ENCODE measurements at places on chromosomes 7 and 10.

GRCh38 chr10:17120694-17121093 lies 8.9 kb downstream of the CUBN start:
- DNase-seq, result no peak

DNA sequence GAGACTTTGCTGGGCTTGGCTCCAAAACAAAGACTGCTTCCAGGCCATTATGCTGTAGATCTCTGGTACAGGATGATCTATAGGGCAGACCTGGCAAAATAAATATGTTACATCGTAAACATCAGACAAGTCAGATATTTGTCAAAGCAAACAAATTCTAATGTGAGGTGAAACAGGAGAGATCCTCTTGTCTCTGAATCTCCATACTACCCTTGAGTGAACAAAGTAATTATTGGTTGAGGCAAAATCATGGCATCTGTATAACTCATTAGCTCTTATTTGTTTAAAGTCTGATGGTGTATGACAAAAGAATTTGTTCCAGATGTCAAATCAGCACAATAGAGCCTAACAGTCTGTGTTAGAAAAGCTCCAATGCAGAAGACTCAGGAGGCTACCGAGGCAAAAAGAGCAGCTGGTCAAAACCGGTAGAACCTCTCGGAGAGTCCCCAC lies 1291.5 kb downstream of the TYW1 start:
- DNase-seq, result no peak

DNA sequence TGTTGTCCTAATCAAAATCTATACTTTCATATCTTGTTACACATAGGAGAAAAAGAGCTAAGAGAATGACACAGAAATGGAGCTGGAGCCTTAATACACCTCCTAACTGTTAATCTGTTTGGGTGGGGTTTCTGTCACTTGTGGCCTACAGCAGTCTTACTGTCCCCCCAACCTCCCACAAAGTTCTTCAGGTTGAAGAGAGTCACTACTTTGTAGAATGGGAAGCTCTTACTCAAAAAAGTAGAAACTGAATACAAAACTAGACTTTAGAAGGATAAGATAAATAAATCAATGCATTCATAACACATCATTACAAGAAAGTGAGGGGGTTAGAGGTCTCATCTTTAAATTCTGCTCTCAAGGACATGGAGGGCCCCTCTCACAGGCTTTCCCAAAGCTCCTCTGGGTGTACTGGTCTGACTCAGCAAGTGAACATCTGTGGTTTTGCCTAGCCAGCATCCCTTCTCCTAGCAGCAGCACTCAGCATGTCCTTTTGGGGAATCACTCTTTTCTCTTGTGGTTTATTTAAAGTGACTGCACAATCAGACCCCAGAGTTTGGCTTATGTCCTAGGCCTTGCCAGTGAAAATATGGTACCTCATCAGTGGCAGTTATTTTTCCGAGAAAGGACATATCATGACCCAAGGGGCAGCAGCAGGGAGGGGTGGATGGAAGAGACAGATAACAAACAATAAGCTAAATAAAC lies 2.0 kb upstream of the BLVRA start:
- DNase-seq, result peak; percentile 92

- DNase-seq, result no peak
These were observed 84.5 kb upstream of the FAM20C start for GRCh38 chr7:107907-108306.

DNA sequence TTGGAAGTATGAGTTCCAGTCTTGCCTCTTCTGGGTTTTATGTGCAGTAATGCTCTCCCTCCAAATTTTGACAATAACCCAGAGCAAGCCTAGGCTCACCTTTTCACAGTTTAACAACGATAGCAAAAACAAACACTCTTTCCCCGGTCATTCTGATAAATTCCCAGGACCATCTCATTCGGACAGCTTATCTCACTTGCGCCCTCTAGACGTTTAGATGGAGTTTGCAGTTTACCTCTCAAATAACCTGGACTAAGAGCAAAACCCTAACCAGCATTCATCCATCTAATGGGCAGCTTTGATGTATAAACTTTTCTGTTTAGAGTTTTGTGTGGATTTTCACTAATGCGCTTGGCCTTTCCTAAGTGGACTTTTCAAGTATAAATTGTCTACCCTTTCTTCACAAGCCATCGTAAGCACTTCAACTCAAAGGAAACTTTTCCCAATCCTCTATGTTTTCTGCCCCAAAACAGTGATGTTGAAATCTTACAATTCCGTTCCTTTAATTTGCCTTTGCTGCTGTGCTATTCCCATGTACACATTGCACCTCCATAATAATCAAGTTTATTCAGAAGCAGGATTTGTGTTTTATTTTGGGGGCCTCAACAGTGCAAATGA lies 114.9 kb downstream of the HDAC9 start:
- DNase-seq, result peak; percentile 41

DNA sequence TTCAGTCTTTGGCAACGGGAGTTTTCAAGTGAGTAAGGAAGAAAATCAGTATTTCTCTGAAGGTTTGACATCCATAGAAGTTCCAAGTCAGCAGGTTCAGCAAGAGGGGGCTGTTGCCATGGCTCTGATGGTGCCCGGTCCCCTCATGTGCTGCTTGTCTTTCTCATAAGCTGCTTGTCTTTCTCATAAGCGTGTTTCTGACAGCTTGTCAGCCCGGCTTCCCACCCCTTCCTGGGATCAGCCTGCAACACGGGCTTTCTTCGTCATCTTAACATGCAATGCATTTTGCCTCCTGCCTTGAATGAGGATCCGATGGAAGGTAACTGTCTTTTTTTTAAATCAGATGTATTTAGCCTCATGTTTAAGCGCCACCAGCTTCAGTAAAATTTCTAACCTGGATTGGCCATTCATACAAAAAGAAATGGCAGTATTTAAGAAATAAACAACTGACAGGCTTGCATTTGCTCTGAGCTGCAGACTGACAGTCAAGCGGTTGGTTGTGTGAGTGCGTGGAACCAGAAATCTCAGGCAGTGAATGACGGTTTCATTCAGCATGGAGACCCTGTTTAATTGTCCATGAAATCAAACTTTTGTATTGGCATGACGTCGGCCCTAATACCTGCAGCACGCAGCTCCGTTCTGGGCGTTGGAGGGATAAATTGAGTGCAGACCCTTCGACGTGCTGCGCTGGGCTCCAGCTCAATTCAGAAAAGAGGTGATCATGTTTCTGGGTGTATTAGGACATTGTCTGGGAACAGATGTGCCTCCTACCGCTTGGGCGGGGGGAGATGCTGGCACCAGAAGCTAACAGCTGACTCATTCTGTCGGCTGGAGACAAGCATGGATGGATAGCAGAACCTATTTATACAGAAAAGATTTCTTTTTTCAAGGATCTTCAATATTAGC lies 454.7 kb upstream of the FOXK1 start:
- DNase-seq, result peak; percentile 65

GRCh38 chr7:16084370-16084769 lies 337.0 kb downstream of the CRPPA start:
- no peak for DNase-seq

GRCh38 chr7:45585628-45586027 lies 11.5 kb downstream of the ADCY1 start:
- no peak for DNase-seq

DNA sequence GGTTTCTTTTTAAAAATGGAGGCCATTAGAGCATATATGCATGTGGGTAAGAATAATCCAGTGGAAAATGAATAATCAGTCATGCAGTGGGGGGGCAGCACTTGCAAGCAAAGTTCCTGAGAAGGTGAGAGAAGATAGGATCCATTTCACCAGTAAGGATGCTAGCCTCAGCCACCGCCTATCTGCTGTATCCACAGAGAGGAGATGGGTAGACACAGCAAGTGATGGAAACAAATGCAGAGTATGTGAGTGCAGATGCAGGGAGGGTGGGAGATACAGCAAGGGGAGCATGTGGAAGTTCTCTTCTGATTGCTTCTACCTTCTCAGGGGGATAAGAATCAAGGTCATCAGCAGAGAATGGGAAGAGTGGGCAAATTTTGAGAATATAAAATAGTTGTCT lies 171.4 kb upstream of the PDE1C start:
- DNase-seq, result no peak

GRCh38 chr7:31488562-31489203 lies 25.2 kb upstream of the ITPRID1 start:
- DNase-seq, result no peak

GRCh38 chr10:132493756-132494290 lies 43.8 kb upstream of the INPP5A start:
- no peak for DNase-seq

DNA sequence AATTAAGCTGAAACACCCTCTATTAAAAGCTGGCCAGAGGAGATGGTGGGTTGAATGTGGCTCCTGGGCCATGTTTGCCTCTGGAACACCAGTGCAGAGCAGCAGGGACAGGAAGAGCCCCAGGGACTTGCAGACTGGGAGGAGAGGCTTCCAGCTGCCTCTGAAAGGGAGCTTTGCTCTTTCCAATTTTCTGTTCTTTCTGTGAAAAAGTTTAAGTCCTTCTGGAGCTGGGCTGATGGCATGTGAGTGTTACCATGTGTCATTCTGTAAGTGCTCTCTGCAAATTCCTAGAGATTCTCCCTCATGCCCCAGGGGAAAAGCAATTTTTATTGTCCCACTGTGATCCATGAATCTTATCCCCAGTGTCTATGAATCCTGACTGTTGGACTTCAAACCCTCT lies 112.8 kb upstream of the LANCL2 start:
- no peak for DNase-seq

DNA sequence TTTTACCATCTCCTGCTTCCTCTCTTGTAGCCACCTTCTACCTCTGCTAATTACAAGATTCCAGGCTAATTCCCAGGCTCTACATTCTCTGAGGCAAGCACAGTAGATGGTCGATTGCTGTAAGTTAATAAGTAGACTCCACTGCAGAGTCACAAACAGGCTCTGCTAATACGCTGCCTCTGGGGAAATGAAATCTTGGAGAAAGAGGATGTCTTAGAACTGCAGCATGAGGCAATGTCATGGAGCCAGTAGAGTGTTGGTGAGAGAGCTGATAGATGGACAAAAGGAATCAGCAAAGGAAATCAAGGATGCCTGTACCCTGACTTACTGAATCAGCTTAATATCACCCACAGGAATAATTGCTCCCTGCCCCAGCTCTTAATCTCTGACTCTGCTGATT lies 1260.3 kb downstream of the XPNPEP1 start:
- DNase-seq, result no peak

- DNase-seq, result no peak
These were observed 4.4 kb upstream of the PDLIM1 start for GRCh38 chr10:95295031-95295755.

DNA sequence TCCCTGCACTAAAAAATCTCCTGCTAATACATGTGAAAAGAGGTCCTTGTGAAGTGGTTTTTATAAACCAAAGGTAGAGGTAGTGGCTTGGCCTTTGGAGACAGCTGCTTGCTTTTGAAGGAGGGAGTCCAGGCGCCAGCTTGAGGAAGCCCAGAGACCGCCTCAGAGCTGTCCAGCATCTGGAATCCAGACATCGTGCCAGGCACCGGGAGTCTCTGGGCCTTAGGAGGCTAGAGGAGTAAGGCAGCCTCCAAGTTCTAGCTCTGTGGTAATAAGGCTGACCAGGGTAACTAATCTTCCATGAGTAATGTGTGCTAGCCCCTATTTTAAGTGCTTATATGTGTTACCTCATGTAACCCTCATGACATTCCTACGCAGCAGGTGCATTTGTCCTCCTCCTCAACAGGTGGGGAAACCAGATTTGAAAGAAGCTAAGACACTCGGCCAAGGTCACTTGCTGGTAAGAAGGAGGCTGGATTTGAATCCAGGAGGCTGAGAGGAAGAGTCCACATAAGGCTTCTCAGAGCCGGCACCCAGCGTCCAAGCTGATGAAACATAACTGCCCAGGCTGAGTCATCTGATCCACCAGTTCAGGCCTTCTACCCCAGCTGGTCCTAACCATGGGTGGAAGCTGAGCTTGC lies 26.1 kb downstream of the PRLHR start:
- peak; percentile 35 for DNase-seq
